ENCODE measurements at places on chromosomes 7 and 10.
A peak's percentile ranks its signal among the peaks of the same experiment; 100 is the strongest.

GRCh38 chr10:24554036-24554435 lies 169.7 kb downstream of the ARHGAP21 start:
- DNase-seq: no peak

DNA sequence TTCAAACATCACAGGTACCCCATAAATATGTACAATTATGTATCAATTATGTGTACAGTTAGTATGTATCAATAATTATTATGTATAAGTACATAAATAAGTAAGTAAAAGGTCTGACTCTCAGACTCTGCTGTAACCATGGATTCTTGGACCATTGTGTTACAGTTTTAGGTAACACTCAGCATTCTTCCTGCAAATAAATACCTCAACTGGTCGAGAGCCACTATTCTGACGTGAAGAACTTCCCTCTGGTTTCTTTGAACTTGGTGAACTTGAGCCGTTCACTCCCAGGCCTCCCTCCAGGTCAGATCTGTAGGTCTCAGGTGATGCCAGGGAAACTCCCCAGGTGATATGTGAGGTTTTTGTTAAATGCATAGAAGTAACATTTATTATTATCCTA lies 191.8 kb upstream of the PLXNA4 start:
- DNase-seq: no peak

GRCh38 chr10:104447331-104447730 lies 93.7 kb downstream of the CFAP58 start:
- DNase-seq: no peak

DNA sequence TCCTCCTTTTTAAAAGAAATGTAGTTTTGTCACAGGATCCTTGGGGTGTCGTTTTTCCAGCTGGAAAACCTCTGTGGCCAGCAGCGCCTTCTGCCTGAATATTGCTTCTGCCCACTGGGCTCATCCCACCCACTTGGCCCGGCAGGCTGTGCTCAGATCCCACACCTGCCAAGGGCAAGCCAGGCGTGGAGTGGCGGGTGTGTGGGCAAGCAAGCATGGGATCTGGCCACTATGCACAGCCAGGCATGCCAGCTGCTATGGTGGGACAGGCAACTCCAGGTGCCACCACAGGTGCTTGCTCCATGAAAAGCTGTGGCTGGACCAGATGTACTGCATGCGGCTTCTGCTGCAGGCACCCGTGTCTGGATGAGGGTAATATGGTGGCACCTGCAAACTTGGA lies 31.2 kb upstream of the INPP5F start:
- DNase-seq: no peak

DNA sequence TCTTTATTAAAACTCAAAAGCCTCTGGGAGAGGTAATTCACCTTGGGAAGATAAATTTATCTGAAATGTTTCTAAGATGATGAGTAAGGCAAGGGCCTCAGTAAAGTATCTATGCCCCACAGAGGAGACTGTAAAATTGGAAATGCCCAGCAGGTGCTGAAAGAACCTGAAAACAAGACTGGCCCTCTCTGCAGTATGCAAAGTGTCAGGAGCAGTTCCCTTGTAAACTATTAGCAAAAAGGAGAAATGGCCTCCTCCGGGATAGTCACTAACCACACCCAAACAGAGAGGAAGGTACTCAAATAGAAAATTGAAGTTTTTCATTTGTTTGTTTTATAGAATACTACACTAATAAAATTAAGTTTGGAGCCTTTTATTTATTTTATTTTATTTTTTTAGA lies 81.2 kb downstream of the FZD1 start:
- DNase-seq: no peak

- DNase-seq: peak; percentile 49
Measured at GRCh38 chr10:121696854-121697253, 98.6 kb upstream of the FGFR2 start.

DNA sequence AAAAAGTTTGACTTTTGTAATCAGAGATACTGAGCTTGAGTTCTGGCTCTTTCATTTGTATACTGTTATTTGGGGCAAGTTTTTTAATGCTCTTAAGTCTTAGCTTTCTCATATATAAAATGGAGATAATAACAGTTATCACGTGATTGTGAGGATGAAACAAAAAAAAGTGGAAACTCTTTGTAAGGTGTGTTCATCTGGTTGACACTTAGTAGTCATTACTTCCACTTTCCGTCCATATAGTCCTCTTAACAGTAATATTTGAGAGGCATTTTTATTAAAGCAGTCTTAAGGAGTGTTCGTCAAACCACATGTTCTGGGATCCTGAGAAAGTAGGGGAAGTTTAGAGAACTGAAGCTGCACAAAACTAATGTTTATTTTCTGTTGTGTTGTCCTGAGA lies 65.6 kb downstream of the PTEN start:
- DNase-seq: no peak

DNA sequence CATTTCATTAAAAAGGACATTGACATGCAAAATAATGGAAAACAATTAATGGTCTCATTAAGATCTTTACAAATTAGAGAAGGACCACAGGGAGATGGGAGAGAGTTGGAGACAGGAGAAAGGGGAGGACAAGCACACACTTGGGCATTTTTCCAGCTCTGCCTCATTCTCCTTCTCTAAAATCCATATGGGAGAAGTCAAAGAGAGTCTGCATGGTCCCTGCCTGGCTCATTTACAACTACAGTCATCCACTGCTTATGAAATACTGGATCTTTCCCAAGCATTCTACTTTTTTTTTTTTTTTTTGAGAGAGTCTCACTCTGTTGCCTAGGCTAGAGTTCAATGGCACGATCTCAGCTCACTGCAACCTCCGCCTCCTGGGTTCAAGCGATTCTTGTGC lies 518.9 kb upstream of the CELF2 start:
- no peak for DNase-seq

- DNase-seq: no peak
Measured at GRCh38 chr7:117195361-117196029, 127.4 kb downstream of the WNT2 start.

GRCh38 chr10:123427165-123427786 lies 238.9 kb upstream of the GPR26 start:
- DNase-seq: no peak

- DNase-seq: no peak
Measured at GRCh38 chr7:135190703-135191102, 20.2 kb upstream of the CYREN start.

- peak; percentile 41 for DNase-seq
Measured at GRCh38 chr10:96370584-96371157, 11.9 kb upstream of the OPALIN start.

- DNase-seq: no peak
Measured at GRCh38 chr10:71638822-71639719, 80.5 kb downstream of the C10orf105 start.

GRCh38 chr7:44224974-44225565 lies 24.3 kb downstream of the YKT6 start:
- DNase-seq: no peak

DNA sequence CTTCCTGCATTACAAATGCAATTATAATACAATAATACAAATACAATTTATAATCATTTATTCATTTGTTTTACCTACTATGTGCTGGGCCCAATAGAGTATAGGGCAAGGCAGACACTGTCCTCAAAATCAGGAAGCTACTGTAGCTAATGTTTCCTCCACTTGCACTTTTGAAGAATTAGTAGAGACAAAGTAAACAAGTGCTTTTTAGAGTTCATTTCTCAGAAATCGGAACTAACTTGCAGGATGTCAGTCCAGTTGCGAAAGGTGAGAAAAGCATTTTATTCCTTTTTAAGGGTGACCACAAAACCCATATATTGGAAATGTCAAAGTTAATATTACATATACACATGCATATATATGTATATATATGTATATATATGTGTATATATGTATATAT lies 14.2 kb downstream of the ADRB1 start:
- DNase-seq: no peak

- peak; percentile 47 for DNase-seq
Measured at GRCh38 chr10:60951272-60951724, 7.3 kb upstream of the RHOBTB1 start.

DNA sequence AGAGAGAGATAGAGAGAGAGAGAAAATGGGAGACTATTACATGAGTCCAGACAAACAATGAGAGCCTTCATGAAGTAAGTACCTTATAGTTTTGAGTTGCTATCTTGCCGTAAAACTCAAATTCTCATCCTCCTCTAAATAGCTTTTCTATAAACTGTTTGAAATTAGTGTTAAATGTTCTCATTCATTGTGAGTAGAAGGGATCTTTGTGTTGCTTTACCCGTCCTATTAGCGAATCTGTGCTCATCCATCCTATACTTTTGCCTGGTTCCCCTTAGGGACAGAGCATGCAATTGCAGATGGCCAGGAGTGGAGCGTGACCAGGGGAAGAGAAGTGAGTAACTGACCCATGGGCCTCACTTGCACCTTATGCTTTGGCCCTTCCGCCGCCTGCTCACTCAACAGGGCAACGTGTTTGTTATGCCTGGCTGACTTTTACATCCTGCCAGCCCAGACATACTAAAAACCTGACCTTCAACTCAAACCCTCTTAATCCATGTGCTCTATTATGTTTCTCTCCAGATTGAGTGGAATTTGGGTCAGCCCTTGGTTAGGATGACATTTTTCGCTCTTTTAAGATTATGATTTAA lies 244.2 kb upstream of the YAE1 start:
- DNase-seq: no peak

GRCh38 chr7:114823290-114823689 lies 98.6 kb upstream of the MDFIC start:
- no peak for DNase-seq

GRCh38 chr7:110502888-110503465 lies 588.0 kb upstream of the LRRN3 start:
- no peak for DNase-seq
